ENCODE measurements at places on chromosomes 1 and 21.
A peak's percentile ranks its signal among the peaks of the same experiment; 100 is the strongest.

DNA sequence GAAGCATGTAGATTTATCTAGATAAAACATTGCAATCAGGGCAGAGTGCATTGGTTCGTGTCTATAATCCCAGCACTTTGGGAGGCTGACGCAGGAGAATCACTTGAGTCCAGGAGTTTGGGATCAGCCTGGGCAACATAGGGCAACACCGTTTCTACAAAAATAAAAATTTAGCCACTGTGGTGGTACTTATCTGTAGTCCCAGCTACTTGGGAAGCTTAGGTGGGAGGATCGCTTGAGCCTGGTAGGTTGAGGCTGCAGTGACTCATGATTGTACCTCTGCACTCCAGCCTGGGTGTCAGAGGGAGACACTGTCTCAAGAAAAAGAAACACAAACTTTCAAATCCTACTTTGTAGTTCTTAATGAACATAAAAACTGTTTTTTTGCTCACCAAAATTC is 64.2 kb upstream of the RCC1 start:
- ATAC-seq, result no peak

DNA sequence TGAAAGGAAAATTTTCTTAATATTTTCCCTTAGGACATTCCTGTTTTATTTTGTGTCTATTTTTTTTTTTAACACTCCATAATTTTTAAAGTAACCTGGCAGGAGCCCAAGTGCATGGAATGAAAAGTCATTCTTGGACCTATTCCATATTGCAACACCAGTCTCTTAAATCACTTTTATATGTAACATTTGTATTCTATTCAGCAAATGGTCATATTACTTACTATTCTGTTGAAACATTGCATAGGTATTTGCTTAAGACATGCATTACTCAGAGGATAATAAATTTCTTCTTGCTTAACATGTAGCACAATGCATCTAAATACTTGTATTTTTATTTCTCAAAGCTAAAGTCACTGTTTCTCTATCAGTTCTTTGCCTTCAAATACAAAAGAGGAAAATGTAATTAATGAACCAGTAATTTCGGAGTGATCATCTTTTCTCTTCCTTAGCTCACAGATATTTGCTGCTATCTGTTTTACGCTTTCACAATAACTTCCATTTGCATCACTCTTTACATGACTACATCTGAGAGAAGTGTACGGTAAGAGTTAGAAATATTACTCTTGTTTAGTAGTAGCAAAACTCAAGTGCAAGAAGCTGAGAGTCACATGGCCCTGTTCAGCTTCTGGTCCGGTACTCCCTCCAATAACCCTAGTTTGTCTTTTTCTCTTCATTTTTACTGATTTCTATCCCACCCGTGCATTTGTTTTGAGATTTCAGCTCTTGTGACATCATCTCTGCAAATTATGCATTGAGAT is 394.8 kb downstream of the USP25 start:
- peak; percentile 48 for ATAC-seq

DNA sequence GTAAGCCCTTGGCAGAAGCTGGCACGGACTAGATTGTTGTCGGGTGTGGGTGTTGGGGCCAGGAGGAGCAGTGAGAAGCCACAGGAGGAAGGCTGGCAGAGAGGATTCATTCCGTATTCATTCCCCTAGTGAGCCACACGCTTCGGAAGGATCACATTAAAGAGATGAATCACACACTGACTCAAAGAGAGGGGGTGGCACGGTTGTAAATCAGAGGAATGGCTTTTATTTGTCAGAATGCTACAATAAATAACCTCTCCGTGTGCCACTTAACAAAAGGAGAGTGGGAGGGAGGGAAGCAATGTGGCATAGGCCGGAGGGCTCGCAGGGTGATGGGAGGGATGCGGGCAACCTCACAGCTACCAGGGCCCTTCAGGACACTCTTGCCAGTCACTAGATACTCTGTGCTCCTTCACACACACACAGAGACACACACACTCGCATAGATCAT is 135.5 kb downstream of the HIVEP3 start:
- ATAC-seq, result no peak

- ATAC-seq, result no peak
These were observed 19.5 kb upstream of the WARS2 start for GRCh38 chr1:119159966-119160365.

GRCh38 chr1:55716151-55716550 is 501.0 kb upstream of the USP24 start:
- no peak for ATAC-seq

- no peak for ATAC-seq
These were observed 60.8 kb upstream of the RALGPS2 start for GRCh38 chr1:178664278-178664677.

- no peak for ATAC-seq
These were observed 160.4 kb upstream of the AJAP1 start for GRCh38 chr1:4494027-4494426.

DNA sequence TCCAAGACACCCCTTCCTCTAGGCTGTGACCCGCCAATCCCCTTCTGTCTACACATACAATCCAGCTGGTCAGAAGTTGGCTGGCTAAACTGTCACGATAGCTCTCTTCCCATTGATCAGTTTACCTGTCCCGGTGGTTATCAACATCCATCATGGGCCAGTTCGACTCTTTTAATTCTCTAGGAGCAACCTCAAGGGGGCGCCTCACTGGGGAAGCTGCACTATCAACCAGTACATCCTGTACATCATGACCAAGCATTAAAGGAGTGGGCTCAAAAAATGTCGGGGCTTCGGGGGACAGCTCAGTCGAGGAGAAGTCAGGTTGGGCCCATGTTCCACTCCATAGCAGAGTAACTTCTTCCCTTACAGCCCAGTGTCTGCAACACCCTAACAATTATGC is 53.2 kb upstream of the B3GALNT2 start:
- ATAC-seq, result no peak

- ATAC-seq, result no peak
These were observed 17.3 kb upstream of the PLEKHG5 start for GRCh38 chr1:6508816-6509189.

DNA sequence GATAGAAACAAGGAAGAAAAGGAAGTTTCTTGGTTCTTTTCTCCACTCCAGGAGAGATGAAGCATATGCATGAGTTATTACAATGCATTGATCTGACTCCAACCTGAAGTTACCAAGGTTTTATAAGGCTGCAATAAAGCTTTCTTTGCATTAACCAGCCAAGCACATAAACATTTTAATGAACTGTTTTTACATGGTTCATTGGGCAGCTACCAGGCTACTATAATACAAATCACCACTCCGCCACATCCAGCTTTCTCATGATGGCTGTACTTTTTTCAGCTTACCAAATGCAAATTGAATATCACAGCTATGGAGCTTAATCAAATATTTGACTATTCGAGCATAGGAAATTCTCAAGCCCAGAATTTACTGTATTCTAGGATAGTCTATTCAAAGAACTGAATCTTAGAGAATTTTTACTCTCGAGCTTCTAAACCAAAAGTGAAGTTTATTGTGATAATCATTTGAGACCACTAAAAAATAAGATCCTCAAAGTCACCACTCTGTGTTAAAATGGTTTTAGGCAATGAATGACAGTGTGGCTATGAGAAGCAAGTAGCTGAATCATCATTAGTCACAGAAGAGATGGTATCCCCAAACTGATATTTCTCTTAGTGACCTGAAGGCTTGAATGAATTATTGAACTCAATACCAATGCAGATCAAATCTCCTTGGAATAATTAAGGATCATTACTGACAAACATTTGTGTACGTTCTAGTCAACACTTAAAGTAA is 58.6 kb upstream of the ZNF281 start:
- no peak for ATAC-seq

- ATAC-seq, result no peak
These were observed 109.6 kb downstream of the S1PR1 start for GRCh38 chr1:101346419-101346818.

DNA sequence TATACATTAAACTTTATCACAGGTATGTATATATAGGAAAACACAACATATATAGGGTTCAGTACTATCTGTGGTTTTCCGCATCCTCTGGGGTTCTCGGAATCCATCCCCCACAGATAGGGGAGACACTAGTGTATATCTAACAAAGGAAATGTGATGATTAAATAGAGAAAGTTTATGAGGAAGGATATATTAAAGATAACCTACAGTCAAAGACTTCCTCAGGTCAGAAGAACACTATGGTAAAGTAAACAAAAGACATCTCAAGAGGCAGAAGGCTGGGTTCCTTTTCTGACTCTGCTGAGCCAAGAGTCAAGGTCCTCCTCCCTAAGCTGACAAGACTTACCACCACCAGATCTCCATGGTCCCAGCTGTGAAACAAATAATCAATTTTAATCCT is 12.1 kb downstream of the USP24 start:
- ATAC-seq, result no peak

DNA sequence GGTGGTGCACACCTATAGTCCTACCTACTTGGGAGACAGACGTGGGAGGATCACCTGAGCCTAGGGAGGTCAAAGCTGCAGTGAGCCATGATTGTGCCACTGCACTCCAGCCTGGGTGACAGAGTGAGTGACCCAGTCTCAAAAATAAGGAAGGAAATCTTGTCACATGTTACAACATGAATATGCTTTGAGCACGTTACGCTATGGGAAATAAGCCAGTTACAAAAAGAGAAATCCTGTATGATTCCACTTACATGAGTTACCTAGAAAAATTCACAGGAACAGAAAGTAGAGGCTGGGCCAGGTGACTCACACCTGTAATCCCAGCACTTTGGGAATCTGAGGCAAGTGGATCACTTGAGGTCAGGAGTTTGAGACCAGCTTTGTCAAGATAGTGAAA is 6.7 kb upstream of the PADI6 start:
- ATAC-seq, result no peak

DNA sequence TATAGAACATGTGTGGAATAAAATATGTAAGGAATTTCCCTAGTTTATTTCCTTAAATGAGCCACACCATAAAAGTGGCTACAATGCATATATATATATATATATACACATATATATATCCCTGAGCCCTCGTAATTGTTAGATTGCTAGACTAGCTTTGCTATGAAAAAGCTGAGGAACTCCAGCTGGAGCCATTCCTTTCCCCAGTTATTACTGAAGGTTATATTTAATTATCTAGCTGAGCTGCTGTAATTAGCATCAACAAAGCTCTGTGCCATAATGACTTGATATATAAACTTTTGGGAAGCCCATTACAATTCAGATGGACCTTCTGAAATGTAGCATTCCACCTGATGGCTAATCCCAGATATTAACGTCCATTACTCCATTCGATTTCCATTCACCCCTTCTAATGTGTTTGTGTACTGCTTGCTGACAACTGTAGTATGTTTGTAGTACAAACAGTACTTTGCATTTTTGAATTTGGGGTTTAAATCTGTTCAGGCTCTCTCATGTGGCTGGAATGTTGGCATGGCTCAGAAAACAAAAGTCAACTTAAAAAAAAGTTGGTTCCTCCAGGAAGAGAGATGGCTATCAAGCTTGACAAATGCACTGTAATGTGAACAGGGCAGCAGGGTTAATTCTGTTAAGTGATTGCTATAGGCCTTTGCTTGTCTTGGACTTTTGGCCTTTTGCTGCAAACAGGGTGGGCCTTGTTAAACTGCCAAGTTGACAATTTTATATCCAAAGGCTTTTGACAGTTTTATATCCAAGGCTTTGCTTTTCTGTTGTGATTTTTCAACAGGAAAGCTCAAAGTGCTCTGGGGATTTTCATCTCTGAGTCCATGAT is 170.0 kb downstream of the LTN1 start:
- ATAC-seq, result peak; percentile 79

DNA sequence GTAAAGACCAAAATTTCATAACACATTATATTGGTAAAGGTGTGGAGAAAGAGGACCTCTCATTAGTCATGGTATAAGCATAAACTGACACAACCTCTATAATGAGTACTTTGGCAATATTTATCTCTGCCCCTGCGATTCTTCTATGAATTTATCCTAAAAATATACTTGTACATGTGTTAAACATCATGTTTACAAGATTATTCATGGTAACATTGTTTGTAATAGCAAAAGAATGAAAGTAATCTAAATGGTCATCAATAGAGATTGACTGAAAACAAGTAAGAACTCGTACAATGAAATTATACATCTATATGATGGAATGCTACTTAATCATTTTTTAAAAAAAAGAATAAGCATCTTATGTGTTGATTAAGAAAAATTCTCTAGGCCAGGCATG is 96.4 kb downstream of the KIAA0319L start:
- no peak for ATAC-seq

DNA sequence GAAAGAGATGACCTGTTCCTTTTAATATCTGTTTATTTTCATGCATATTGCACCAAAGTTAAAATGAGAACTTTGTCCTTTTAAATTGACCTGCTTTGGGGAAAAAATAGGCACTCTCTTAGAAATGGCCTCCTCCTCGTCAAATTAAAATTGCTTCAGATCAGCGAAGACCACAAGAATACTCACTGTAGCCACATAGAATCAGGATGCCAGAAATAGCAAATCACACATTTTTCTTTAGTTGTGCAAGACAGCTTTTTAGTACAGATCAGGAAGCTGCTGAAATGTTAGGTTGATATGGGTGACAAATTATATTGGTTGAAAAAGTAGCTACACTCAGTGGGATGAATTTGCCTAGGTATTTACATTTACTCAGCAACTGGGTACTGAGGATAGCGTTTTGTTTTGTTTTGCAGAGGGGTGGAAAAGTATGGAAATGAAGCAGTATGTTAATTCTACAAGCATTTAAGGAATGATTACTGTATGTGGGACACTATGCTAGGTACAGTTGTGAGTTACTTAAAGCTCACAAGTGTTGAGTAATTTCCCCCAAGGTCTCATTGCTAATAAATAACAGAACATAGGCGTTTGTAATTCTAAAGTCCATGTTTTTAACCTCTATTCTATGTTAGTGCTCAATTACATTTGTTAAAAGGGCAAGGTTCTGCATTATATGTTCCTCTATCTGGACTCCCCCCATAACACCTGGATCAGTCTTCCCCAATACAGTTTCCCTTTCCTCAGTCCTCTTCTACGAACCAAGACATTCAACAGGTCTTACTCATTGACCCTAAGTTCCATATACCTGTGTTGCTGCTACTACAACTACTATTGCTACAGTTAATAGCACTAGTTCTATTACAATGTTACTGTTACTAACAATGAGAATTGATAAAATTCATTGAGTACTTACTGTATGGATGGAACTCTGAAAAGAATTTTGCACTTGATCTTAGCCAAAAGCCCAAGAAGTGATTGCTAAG is 99.4 kb upstream of the S1PR1 start:
- no peak for ATAC-seq

DNA sequence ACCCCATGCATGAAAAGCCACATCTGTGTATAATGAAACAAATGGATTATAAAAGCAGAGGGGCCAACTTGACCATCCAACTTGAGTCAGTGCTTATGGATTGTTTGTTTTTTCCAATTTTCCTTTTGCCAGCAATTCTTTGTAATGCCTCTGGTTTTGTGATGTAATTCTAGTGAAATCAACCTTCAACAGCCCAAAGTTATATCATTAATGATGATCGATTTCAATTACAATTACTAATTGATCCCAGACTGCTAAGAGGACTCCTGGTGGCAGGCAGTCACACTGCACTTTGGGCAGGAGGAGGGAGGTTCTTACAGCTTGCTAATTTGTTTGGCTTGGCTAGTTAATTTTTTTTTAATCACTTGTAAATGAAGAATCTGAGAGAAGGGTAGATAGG is 552.3 kb downstream of the NUF2 start:
- no peak for ATAC-seq

- no peak for ATAC-seq
These were observed 383.3 kb downstream of the RRAGC start for GRCh38 chr1:38476111-38476849.
